ENCODE measurements at places on chromosomes 7 and 10.

DNA sequence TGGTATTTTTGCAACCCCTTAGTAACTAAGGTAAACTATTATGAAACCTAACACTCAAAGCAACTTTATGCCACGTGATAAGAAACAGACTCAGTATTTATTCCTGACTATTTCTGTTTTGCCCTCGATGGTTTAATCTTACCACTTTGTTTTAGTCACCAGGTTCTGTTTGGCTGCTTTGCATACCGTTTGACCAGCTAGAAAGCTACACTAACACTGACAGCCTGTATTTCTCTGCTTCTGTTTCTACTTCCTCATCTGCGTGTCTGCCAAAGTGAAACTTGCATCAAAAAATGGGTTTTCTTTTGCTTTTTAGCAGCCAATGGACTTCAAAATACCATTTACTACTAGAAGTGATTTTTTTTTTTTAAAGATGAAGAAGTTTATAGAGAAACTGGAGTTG lies 802.5 kb downstream of the GRM8 start:
- no peak for DNase-seq

GRCh38 chr10:62735464-62736167 lies 68.9 kb upstream of the ADO start:
- DNase-seq: no peak

DNA sequence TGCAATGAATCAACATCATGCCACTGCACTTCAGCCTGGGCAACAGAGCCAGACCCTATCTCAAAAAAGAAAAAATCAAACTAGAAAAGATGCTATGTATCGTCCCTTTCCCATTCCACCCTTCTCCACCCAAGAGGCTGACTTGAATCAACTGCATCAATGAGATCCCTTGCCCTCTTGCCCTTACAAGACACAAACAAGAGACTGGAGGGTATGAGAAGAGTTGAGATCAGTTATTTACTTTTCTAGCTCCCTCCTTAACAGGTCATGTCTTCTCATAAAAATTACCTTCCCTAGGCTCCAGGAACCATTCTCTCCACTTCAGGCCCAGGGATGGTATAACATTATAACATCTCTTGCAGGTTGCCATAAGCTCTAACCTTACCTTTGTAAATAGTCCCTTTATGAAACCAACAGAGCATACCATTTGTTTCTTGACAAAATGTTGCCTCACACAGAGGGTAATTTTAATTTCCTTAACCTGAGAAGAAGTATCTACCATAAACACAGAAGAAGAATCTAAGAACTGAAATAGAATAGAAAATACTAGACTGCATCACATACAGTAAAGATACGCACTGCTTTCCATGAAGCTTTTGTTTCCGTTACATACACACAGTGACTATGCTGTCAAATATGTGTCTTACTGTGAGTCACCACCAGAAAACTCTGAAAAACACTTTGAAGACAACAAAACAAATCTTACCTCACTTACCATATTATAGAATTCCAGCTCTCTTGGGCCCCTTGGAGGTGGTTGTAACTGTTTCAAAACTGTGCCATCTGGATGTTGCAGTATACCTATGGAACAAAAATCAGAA lies 30.5 kb downstream of the IPMK start:
- DNase-seq: no peak

GRCh38 chr10:1163204-1163660 lies 107.0 kb downstream of the WDR37 start:
- no peak for DNase-seq

- DNase-seq: no peak
These were observed 62.3 kb upstream of the DGKI start for GRCh38 chr7:137909042-137909441.

DNA sequence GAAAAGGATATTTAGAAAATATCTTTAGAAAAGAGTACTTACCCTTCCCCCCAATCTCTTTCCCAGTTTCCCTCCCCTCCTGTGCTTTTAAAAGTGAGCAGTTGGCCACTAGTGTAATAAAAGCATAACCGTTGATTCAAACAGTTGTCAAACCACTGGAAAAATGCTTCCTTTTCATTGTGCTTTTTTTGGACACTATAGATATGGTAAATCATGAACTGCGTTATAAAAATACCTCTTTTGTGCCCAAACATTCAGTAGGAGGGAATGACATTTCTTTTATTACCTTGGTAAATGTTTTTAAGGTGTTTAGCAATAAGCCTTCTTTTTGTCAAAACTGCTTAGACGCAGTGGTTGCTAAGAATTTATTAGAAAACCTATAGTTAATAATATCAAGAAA lies 232.4 kb downstream of the SLC25A13 start:
- no peak for DNase-seq

- DNase-seq: no peak
These were observed 29.1 kb downstream of the RSU1 start for GRCh38 chr10:16788125-16788524.

GRCh38 chr7:48428091-48428684 lies 256.9 kb downstream of the ABCA13 start:
- DNase-seq: no peak

GRCh38 chr7:51014811-51015210 lies 232.1 kb upstream of the GRB10 start:
- no peak for DNase-seq

DNA sequence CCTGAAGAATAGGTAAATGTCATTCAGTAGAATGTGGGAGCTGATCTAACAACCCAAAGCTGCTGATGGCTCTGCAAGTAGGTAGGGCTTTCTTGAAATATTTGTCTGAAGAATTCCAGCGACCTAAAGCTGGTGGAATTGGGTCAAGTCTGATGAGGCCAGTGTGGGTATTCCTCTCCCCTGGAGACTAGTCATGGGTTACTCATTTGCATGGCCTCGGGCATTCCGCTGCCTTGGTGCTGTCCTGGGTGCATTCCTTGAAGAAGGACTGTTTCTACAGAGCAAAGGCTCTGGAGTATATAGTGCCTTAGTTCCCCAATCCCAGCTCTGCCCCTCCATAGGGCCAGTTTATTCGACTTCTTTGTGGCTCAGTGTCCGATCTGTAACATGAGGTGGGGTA lies 19.2 kb downstream of the PDK4 start:
- DNase-seq: no peak

DNA sequence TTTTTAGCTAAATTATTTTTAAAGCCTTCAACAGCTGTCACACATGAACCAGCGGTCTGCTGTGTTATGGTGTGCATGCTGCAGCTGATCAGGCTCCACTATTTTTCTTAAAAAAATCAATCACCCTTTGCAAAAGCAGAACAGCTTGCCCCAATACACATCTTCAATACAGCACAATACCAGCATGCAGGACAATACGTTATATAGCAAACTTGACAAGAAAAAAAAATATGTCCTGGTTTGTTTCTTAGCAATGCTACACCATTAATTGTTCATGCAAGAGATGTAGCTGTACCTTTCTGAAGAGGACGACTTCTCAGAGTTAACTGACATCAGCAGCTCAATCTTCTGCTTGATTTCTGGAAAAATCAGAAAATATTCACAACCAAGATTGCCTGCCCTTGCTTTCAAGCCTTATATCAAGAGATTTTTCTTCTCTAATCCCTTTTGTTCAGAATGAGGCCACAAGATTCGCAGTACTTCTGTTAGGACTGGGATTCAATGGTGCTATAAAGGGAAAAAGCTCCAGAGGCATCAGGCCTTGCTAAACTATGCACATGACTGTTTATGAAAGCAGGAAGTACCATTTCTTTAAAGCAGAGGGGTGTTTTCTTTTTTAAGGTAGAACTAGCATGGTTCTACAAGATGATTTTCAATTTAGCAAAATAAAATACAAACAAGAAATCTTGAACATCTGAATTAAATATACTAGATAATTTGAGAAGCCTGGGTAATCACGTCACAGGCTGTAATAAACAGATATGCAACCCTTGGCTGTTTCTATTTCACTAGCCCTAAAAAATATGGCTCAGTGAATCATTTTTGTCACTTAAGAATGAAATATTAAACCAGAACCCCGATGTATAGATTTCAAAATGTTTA lies 120.0 kb downstream of the SRPK2 start:
- no peak for DNase-seq

DNA sequence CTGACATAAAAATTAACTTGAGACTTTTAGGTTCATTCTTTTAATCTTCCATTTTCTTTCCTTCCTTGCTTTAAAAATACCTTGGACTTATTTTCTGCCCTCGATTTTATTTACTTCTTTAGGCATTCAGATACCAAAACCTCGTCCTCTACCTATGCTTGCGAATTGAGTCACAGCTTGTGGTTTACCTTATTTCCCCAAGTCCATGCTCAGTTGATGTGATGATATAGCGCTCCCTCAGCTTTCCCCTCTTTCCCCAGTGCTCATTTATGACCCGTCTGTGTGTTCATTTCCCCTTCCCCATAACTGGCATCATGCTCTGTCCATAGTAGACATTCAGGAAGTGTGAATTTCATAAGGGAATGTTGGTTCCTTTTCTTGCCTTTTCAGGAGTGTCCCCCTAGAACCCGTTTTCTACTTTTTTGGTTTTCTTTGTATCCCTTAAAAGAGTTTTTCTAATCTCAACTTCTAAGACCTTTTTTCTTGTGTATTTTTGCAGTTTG lies 19.1 kb upstream of the PRKRIP1 start:
- DNase-seq: no peak
